Lung (tissue), 17 donors: ENCODE measurements at places on chromosomes 5 and 9. TPM values are rescaled to one million over a fixed set of nuclear protein-coding genes. Genes with fewer than 3 reads are reported as not detected.
A peak's percentile ranks its signal among the peaks of the same experiment; 100 is the strongest.

Gene TLR4
- 19.0 TPM for total RNA-seq

DNA sequence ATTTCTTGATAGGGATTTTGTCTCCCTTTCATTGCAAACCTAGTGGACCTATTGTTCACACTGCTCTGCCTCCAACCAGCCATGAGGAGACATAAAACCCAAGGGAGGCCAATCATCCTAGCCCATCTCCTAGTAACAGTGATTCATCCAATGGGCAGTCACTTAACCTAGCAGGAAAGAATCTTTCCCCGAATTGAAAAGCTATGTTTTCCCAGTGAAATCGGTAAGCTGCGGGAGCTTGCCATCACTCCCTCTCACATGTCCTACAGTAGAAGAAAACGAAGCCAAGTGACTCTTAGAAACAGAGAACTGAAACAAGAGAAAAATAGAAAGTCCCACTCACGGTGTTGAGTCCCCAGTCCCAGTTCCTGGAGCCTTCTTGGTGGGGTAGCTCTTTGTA is 123.3 kb downstream of the SUSD1 start:
- no peak for DNase-seq

DNA sequence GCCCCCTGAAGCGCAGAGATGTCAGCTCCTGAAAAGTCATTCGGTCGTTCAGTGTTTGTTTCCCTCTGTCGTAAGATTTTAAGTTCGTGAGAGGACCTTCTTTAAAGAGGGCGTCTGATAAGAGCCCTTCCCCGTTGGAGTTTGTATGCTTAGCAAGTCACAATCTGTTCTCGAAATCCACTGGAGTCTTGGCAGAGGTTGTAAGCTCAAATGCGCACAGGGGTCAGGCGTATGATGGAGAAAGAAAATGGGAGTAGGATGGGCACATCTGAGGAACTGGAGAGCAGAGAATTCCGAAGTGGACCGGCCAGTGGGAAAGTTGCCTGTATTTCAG is 710 bp downstream of the HSD17B4 start:
- peak; percentile 78 for DNase-seq

Gene POU5F2
- total RNA-seq: 8.6 TPM

DNA sequence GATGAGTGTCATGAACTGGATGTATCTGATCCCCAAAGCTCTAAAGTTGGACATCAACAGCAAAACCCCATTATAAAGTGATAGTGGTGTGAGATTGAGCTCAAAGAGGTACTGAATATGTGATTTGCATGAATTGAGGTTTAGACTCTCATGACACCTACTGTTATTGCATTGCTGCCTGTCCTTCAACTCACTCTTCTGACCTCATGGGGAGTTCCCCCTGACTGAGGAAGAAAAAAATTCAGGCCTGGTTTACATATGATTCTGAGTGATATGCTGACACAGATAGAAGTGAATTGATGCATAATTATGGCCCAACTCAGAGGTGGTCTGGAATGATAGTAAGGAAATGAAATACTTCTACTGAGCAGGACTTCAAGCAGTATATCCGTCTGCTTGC is 76.2 kb upstream of the CHD1 start:
- no peak for DNase-seq

- no peak for DNase-seq
These were observed 2.1 kb downstream of the MAP3K1 start for GRCh38 chr5:56817263-56818014.

- no peak for DNase-seq
These were observed 203.1 kb upstream of the PIK3R1 start for GRCh38 chr5:68012429-68012828.

Gene ADAMTS2
- 45.5 TPM for total RNA-seq

- no peak for DNase-seq
These were observed 571.9 kb upstream of the BRINP1 start for GRCh38 chr9:119941091-119941490.

DNA sequence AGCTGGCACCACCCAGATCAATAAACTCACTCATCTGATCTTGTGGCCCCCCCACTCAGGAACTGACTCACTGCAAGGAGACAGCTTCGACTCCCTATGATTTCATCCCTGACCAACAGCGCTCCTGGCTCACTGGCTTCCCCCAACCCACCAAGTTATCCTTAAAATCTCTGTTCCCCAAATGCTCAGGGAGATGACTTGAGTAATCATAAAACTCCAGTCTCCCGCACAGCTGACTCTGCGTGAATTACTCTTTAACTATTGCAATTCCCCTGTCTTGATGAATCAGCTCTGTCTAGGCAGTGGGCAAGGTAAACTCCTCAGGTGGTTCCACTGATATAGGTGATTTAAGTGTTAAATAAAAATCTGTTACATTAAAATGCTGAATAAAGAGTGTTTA is 1.9 kb upstream of the TRIM32 start:
- no peak for DNase-seq

Gene PCDHA12
- total RNA-seq: 3.6 TPM

Gene HACD4
- total RNA-seq: 15.2 TPM

DNA sequence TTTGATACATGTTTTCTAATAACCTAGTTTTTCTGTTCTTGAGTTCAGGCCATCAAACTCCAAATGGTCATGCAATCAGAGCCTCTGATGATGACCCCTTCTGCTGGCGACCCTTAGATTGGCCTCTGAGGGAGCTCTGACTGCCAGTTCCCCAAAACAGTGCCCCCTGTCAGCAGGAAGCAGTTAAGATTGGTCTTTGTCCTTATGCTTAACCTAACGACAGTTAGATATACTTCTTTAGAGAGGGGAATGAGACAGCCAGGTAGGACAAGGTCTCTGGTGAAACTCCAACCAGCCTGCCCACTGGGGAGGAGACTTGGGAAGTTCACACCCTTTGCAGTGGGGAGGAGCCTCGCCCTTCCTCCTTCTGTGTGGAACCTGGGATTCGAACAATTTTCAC is 390.4 kb upstream of the KIF2A start:
- no peak for DNase-seq

Gene SLC4A9
- 0.11 TPM for total RNA-seq

Gene IFNA21
- not detected for total RNA-seq

Gene TRAF1
- total RNA-seq: 5.8 TPM

- DNase-seq: no peak
These were observed 283.6 kb upstream of the PRDM9 start for GRCh38 chr5:23223846-23224245.

DNA sequence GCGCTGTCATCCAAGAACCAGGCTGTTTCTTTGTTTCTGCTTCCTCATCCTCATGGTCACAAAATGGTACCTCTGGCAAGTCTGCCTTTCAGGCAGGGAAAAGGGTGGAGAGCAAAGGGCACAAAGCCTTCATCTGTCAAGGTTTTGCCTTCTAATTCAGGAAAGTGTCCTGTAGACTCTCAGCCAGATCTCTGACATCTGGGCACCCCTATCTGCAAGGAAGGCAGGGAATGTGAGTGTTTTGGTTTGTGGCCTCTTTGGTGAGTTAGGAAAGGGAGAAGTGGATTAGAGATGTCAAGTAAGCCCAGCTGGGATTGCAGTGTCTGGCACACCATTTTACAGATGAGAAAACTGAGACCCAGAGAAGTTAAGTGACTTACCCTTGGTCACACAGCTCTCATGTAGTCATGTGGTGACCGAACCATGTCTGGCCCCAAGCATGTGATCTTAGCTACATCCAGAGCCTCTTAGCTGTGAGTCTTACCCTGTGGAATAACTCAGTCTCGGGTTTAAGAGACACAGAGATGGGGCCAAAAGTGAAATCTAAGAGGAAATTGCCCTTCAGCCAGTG is 115.6 kb upstream of the SAP30L start:
- DNase-seq: no peak

Gene CHSY3
- total RNA-seq: 4.1 TPM

DNA sequence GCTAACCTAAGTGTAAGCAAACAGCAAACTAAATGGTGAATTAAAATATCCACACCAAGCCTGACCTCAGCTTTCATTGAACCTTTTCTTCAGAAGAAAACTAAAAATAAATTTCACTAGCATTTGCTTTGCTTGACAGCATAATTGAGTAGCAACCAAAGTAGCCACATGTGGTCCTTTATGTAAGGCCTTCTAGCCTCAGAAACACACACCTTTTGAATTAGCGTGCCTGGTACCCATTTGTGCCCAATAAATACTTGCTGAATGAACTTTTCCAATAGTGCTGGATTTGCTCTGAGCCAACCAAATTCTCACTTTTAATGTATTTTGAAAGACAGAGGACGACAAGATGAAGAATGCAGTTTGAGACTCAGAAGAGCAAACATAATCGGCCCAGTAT is 2.1 kb upstream of the NIPBL start:
- peak; percentile 36 for DNase-seq

DNA sequence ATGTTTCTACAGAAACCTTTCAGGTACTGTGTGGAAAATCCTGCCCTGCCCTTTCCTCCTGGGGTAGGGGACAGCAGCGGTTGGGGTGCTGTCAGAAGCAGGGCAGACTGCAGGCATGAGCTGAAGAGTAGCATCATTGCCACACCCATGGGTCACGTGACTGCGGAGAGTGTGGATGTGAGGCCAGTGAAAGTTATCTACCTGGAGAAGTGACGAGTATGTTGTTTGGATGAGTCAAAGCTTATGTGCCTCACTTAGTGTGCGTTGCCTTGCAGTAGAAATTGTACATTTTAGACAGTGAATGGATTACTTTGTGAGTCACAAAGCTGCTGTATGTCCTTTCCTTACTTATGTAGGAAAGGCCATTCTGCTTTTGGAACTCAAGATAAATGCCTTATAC is 21.7 kb upstream of the ACTBL2 start:
- no peak for DNase-seq

Gene SLC6A7
- total RNA-seq: 0.06 TPM

GRCh38 chr5:108238936-108239887 is 142.7 kb downstream of the FBXL17 start:
- DNase-seq: no peak

Gene IL9
- total RNA-seq: not detected

Gene CSF2
- 11.6 TPM for total RNA-seq

Gene ARID3C
- not detected for total RNA-seq
